ENCODE measurements at places on chromosomes 13 and 19. TPM values are rescaled to one million over a fixed set of nuclear protein-coding genes. Genes with fewer than 3 reads are reported as not detected.

ZFR2 gene
- total RNA-seq, result 0.96 TPM

- DNase-seq, result peak; percentile 73
Observed at GRCh38 chr19:32691952-32692726, 518 bp downstream of the NUDT19 start.

RPS28 gene
- total RNA-seq, result 424 TPM

SULT2A1 gene
- not detected for total RNA-seq

DNA sequence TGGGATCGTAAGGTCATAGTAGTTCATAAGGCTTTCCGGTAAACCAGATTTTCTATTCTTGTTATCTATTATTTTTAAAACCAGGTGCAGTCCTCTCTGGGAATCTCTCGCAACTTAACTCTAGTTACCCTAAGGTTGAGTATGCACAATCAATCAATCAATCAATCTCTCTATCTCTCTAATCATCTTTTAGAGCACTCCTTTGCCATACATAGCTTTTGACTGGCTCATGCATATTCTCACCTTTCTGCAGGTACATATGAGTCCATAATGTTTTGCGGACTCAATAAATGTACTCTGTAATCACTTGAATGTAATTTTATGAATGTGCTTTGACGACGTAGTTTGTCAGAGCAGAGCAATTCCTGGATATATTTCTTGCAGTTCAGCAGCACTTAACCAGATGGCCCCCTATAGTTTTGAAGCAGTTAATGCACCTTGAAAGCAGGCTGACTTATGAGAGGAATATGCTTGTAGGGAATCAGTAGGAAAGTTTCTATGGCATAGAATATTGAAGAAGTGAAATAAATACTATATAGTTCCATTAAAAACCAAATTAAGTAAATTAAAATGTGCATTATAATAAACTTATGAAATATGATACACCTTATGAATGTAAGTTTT, 524.7 kb downstream of the GPC5 start:
- no peak for DNase-seq

FGF9 gene
- total RNA-seq, result 4.1 TPM

DNA sequence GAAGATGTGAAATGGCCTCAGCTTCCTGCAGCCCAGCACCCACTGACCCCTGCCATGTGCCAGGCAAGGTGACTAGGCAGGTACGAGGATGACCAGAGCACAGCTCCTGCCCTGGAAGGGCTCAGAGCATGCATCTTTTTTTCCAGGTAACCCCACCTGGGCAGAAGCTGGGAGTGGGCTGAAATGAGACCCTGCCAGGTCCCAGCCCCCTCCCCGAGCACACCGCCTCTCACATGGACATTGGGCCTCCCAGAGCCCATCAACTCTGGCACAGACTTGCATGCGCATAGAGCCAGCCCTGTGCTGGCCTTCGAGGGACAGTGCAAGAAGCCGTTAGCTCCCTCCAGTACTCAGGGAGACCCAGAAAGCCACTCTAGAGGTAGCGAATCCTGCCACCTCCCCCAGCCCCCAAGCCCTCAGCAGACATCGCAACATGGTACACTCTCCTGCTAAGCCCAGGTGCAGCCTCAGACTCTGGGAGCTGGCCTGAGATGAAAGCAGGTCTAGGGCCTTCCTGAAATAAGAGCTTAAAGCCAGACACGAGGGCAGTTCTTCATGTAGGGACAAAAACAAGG, 8.9 kb upstream of the VSTM2B start:
- no peak for DNase-seq

Data from umbilical cord (tissue), 2 donors.